ENCODE measurements at places on chromosomes 2 and 18.

- peak; percentile 67 for DNase-seq
These were observed 114.9 kb upstream of the ID2 start for GRCh38 chr2:8566774-8567468.

- DNase-seq, result no peak
These were observed 55.4 kb downstream of the MALT1 start for GRCh38 chr18:58726671-58727070.

GRCh38 chr18:28176948-28177827, at the start of gene CDH2:
CDH2 (minus strand) TSS chr18:28177130; CDS start chr18:28177022, 108 bp downstream.
- DNase-seq, result peak; percentile 80

DNA sequence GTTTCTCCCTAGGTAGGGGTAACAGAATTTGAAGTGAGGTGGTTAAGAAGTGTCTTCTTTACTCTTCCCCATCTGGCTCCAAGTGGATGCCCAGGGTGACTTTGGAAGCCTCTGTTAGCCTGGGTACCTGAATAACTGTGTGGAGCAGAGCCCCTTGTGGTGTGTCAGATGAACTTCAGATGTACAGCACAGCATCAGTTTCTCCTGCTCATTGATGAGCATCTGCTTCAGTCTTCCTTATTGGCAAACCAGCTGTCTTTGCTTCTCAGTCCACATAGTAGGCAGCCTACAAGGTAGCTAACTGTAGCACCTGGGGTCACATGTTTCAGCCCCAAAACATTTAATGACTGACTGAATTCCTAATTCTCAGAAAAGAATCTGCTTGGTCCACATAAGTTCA, 56.2 kb upstream of the ATP8B1 start:
- no peak for DNase-seq

- no peak for DNase-seq
These were observed 1109.7 kb downstream of the SOCS6 start for GRCh38 chr18:71398531-71398930.

DNA sequence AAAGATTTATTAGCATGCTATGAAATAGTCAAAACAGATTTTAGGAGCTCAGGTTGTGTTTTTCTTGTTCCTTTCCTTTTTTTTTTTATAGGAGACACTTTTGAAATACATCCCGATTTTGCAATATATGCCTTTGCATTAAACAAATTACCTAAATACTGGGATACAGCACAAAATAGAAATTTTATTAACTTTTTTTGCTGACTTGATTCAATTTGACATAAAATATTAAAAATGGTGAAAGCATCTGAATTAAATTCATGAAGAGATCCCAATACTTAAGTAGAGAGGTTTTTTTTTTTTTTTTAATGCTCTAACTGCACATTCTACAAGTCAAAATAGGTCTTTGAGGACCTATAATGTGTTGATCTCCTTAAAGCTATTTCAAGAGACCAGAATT, 939.5 kb upstream of the CHAC2 start:
- no peak for DNase-seq

- DNase-seq, result no peak
These were observed 16.8 kb upstream of the TMEM131 start for GRCh38 chr2:98012561-98012991.

GRCh38 chr18:4211111-4211837, 243.8 kb downstream of the DLGAP1 start:
- no peak for DNase-seq

Measured in NCI-H1105 (cell line).